ENCODE measurements at places on chromosomes 11 and 22.

DNA sequence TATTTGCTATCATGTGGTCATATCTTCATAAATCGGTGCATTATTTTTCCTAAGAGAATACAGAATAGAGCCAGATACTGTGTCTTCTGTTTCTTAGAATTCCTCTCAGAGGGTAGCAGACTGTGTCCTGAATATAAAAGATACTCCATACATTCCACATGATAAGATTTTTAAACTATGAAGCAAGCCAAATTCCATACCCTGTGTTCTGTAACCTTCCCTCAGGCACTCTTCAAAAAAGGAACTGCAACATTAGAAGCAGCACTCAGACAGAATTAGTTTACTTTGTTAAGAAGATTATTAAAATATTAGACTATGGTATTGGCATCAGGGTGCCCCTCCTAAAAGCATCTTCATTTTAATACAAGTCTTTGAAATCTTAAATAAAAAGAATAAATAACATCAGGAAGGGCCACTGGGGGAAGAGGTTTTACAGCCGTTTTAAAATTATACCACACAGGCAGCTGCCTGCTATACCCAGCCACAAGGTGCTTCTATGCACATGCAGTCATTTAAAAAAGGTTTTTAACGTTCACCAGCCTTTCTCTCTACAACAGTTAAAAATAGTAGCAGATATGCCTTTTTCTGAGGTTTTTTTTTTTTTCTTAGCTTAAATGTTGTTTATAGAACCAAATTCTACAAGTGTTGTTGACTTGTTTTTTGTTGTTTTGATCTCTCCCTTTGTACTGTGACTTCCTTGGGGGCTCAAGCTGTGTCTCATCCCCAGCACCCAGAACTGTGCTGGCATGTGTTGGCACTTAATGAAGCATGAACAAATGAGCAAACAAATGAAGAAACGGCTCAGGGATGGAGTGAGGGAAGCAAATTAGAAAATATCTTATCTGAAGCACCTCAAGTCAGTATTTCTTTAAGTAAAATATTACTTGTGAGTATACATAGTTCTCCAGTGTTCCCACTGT is 54.7 kb upstream of the CCDC89 start:
- DNase-seq = no peak

DNA sequence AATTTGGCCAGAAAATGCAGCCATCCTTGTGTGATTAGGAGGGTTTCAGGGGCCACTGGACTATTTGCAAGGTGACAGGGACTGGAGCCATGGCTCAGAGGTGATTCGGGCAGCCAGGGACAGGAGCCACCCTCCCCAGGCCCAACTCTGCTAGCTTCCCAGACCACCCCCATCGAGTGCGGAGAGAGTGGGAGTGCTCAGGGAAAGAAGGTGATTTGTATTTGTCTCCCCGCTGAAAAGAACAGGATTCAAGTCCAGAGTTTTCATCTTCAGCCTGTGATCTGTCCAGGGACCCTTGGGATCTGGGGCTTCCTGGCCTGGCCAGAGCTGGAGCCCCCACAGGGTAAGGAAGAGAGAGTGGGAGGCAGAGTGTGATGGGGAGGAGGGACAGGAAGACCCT is 22.4 kb upstream of the TEF start:
- no peak for DNase-seq

GRCh38 chr22:39365492-39365780 is 15.6 kb downstream of the SYNGR1 start:
- DNase-seq = no peak

- no peak for DNase-seq
Measured at GRCh38 chr11:63939397-63939891, 642 bp downstream of the NAA40 start.

GRCh38 chr11:65416841-65417701 is 5.5 kb upstream of the NEAT1 start:
- peak; percentile 38 for DNase-seq

- DNase-seq = no peak
Measured at GRCh38 chr11:78641541-78641940, 66.9 kb upstream of the NARS2 start.

DNA sequence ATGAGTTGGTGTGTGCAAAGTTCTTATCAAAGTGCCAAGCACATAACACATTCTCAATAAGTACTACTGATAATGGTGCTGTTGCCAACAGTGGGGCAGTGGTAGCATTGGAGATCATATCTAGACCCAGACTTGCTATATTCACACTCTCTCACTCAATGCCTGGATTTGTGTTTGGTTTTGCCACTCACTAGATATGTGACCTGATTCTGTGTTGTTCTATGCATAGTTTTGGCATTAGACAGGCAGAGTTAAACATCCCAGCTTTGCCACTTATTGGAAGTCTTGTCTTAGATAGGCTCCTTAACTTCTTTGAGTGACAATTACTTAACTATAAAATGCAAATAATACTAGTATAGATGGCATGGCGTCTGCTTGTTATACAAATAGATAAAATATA is 642.6 kb upstream of the CCDC179 start:
- no peak for DNase-seq

DNA sequence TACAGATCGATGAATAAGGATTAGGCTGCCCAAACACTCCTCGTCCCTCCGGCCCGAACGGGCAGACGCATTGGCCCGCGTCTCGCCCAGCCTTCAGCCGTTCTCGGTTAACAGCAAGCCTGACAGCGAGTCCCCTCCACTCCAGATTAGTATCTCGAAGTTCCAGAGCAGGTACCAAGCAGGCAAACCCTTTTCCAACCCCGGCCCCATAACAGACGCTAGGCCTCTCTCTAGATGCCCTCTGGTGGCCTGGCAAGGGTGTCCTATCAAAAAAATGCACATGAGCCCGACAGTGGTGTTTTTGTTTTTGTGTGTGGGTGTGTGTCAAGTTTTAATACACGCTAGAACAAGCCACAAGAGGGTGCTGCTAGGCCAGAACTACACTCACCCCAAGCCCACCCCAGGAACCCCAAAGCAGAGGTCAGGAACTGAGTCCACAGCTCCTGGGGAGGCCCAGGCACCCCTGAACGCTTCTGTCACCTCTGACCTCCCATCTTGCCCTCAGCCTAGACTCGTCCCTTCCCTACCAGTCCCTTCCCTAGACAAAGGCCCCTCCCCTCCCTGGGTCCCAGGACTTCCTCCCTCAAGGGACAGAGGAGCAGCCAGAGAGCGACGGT is 658 bp upstream of the ARFGAP2 start:
- peak; percentile 68 for DNase-seq

GRCh38 chr11:75347781-75348566 is 3.5 kb downstream of the ARRB1 start:
- DNase-seq = no peak

- no peak for DNase-seq
Measured at GRCh38 chr22:25383278-25383820, 163.9 kb downstream of the CRYBB2 start.

- DNase-seq = no peak
Measured at GRCh38 chr11:45204761-45205160, 58.3 kb downstream of the PRDM11 start.

GRCh38 chr11:62353841-62354240 is 16.6 kb downstream of the ASRGL1 start:
- no peak for DNase-seq

DNA sequence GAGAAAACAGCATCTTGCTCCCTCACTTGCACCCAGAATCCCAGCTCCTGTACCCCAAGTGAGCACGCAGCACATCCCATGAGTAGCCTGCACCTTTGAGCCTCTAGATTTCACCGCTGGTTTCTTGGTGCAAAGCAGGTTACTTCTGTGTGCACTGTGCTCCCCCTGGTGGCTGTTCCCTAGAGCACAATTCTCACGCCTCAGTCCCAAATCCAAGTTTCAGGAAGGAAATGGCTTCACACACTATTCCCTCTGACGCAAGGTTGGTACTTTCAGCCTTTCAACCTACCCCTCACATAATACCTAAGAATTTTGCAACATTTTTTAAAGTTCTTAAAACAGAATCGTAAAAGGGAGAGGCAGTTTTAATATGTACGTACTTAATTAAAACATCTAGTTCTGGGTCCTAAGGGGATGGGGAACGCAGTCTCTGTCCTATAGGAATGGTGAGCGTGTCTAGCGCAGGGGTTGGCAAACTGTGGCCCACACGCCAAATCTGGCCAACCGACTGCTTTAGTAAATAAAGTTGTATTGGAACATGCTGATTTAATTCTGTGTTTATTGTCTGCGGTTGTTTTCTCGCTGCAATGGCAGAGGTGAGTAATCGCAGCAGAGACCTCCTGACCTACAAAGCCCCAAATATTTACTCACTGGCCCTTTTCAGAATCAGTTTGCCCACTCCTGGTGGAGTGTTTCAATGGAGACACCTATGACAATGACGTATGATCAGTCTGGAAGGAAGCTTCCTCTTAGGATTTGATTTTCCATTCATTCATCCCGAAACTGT is 27.5 kb downstream of the DHCR7 start:
- no peak for DNase-seq

GRCh38 chr11:63567044-63567840 is 4.1 kb upstream of the PLAAT2 start:
- peak; percentile 74 for DNase-seq

GRCh38 chr11:11262171-11262920 is 90.7 kb downstream of the CSNK2A3 start:
- DNase-seq = no peak

- no peak for DNase-seq
Measured at GRCh38 chr11:87966216-87966615, 209.0 kb downstream of the RAB38 start.

DNA sequence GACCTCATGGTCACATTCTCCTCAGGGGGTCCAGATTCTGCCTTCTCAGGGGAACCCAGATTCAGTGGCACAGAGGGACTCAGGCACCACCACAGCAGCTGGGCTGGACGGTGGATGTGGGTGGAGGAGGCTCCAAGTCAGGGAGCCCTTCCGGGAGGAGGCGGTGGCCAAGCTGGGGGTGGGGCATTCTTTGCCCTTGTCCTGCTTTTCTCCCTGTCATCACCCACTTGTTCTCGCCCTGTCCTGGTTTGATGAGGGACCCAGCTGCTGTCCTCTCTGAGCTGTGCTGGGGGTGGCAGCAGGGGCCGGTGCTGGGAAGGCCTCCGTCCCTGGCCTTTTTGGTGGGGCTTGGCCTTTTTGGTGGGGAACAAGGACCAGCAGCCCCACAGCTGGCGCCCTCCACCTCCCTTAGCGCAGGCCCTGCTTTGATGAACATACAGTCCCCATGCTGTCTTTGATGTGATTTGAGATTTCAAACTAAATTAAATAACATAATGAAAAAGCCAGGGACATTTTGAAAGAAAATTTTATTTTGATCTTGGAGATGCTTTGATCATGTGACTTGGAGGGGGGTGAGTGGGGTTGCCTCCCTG is 1168.2 kb downstream of the BRD1 start:
- DNase-seq = no peak

GRCh38 chr22:24595863-24596262 is 3.0 kb upstream of the LRRC75B start:
- DNase-seq = no peak

DNA sequence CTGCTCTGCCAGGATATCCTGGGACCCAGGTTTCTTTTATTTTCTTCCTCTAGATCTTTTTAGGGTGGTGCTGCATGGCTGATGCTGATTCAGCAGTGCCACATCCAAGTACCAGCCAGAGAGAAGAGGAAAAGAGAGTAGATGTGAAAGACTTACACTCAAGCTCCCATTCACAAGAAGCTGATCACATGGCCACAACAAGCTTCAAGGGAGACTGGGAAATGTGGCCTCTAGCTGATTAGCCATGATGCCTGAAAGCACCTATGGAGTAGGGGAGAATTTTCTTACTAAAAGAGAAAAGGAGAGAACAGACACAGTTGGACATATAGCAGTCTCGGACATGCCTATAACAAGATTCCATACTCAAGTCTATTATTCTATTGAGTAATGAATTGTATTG is 34.4 kb upstream of the FJX1 start:
- no peak for DNase-seq

GRCh38 chr22:49676230-49676629 is 151.4 kb downstream of the BRD1 start:
- DNase-seq = no peak

GRCh38 chr11:46267930-46268329 is 9.5 kb upstream of the CREB3L1 start:
- DNase-seq = no peak

DNA sequence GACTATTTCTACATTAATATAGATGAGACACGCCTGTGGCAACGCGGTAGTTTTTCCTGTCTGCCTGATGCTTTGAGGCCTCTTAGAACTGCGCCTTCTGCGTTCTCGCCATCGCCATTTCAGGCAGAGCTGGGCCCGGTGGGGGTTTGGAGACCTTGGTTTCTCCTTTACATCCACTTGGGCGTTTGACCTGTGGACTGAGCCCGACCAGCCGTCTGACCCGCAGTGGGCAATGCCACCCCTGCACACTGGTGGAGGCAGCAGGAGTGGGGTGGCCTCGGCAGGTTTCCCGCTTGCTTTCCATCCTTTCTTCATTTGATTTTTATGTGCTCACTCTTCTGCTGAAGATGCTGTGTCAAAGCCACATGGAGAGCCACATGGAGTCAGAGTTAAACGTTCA is 130.4 kb downstream of the TBC1D22A start:
- no peak for DNase-seq

DNA sequence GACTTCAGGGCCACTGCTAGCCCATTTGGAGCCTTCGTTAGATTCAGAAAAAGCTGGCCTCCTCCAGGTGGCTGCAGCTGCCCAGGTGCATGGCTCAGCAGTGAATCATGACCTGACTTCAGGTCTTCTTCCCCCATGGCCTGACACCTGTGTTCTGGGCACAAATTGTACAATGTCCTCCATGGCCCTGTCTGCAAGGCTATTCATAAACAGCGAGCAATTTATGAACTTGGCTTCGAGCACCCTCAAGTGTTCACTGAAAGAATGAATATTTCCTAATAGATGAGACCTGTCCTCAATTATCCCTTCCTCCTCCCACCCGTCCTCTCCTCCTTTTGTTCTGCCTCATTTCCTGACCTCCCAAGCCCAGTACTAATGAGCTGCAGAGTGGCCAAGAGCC is 12.2 kb upstream of the VPS37C start:
- DNase-seq = no peak

DNA sequence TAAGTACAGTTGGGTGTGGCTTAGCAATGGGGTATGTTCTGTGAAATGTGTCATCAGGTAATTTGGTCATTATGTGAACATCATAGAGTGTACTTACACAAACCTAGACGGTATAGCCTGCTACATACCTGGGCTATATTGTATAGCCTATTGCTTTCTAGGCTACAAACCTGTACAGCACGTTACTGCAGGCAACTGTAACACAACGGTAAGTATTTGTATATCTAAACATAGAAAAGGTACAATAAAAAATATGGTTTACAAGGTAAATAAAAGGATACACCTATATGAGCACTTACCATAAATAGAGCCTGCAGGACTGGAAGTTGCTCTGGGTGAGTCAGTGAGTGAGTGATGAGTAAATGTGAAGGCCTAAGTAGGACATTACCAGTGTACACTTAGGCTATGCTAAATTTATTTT is 73.1 kb upstream of the GDPD4 start:
- DNase-seq = no peak

Data from naive thymus-derived CD8-positive, alpha-beta T cell (primary cell).